Activated CD4-positive, alpha-beta T cell treated with anti-CD3 and anti-CD28 coated beads, Interleukin-2, Interleukin-6, amounts not matched to agents 100 ng/mL and 50 ng/mL, durations not matched to agents 16 hours and 8 hours (primary cell): ENCODE measurements at places on chromosomes 2 and 18.

- no peak for DNase-seq
Observed at GRCh38 chr18:79912994-79913831, 38.2 kb downstream of the SLC66A2 start.

DNA sequence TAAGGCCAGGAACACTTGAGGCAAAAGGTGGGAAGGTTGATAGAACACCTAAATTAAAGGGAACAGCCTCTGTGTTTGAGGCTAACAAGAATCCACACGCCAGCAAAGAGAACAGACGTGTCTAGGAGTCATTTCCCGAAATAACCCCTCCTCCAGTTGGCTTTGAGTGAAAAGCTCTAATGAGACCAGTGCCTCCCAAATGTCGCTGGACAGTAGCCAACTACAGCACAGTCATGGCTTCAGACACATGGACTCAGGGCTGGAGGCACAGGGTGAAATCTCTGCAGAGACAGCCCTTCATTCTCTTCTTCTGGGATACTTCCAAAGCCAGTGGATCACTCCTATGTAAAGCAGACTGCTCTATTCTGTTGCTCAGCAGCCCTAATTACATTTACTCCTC, 49.6 kb downstream of the SOWAHC start:
- DNase-seq = no peak

DNA sequence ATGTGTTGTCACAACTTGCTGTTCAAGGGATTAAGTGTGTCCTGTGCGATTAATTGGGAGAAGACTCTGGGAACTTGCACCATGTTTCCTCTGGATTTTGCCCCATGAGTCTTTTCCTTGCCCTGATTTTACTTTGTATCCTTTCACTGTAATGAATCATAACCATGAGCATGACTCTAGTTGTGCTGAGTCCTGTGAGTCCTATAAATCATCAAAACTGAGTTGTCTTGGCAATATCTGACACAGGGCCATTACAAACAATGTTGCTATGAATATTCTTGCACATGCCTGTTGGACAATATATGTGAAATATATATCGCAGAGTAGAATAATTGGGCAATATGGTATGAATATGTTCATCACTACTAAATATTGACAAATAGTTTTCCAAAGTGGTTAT, 56.5 kb upstream of the COL5A2 start:
- no peak for DNase-seq

DNA sequence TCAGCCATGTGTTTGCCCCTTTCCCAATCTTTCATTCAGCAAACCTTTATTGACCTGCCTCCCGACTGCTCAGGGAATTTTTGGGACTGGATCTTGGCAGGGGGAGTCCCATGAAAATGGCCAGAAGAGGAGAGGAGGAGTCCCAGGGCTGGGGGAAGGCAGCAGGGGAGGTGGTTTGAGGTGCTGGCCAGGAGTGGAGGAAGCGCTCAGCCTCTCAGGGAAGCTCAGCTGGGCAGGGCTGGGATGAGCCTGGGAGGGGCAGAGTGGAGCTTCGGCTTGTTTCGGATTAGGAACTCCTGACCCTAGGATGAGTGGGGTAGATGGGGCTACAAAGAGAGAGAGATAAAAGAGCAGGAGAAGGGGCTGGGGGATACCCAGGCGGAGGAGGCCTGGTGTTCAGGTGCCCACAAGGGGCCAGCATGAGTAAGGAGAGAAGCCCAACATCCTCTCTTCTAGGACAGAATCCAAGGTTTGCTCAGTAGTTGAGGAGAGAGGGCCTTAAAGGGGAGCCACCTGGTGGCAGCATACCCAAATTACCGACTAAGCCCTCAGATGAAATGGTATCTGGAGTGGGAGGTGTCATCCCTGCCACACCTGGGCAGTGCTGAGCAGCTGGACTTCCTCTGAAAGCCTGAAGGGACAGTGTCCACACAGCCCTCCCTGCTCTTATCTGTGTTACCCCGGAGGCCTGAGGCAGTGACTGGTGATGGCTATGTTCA, 91.1 kb downstream of the INHBB start:
- peak; percentile 20 for DNase-seq

DNA sequence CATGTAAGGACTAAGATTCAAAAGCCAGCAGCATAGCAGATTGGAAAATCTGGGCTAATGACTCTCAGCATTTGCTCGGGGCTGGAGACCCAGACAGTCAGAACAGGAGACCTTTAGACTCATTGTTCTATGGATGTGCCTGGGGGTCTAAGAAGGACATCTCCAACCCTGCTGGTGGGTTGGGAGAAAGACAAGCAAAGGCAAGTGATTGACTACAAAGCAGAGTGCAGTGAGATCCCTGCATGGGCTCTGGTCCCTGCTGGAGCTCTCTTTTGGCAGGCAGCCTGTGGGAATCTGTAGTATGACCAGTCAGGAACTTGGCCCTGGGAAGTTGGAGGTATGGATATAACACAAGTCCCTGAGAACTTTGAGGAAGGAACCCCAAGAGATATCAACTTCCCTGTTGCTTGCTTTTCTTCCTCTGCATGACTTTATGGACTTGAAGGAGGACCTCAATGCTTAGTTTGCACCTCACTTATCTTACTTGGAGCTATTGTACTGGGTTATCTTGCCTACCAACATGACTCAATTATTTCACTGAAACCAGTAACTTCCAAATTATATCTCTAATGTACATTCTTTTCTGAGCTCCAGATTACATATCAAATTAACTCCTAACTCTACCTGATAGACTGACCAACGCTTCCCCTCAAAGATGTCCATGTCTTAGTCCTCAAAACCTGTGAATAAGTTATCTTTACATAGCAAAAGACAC, 236.0 kb downstream of the CYRIA start:
- DNase-seq = no peak

GRCh38 chr2:60868589-60869273, 12.6 kb upstream of the REL start:
- no peak for DNase-seq

DNA sequence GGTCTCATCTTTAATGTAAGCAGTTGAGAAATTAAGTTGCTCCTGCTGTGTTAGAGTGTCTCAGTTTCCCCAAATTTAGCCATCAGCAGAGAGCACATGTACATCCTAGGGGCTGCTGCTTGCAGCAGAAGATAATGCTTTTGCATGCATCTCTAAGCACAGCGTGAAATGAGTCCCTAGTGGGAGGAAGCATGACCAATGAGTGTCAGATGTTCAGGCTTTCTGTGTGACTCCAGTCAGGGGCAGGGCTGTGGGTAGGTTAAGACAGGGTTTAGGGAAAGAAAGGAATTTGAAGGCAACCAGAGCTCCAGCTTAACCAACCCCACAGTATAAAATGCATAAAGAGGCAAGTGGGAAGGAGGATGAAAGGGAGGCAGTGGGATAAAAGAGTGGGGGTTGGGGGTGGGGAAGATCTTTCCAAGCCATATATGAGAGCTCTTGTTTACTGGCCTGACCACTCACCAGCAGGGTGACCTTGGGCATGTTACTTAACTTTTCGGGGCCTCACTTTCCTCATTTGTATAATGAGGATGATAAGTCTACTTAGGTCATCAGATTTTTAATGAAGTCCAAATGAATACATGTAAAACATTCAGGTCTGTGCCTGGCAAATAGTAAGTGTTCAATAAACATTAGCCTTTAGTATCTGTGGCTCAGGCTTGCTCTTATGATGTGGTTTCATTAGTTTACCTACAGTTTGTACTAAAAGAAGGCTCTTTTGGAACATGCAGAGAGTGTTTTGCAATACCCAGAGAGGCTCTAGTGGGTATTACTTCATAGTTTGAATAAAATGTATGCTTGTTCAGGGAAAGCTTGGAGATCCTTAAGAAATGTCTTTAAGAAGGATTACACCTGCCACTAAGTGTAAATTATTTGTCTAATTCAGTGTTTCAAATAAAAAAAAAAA, 42.7 kb upstream of the PELI1 start:
- no peak for DNase-seq

GRCh38 chr2:172106108-172106961, 3.6 kb upstream of the DLX2 start:
- no peak for DNase-seq

- no peak for DNase-seq
Observed at GRCh38 chr2:2640371-2640770, 309.3 kb upstream of the MYT1L start.

- DNase-seq = no peak
Observed at GRCh38 chr2:151264157-151264825, 2.6 kb upstream of the RBM43 start.

- DNase-seq = no peak
Observed at GRCh38 chr18:41966943-41967342, 11.9 kb downstream of the PIK3C3 start.

- no peak for DNase-seq
Observed at GRCh38 chr18:79749251-79750191, 48.2 kb upstream of the KCNG2 start.

GRCh38 chr2:46796843-46797625, 118.6 kb downstream of the MCFD2 start:
- DNase-seq = no peak

DNA sequence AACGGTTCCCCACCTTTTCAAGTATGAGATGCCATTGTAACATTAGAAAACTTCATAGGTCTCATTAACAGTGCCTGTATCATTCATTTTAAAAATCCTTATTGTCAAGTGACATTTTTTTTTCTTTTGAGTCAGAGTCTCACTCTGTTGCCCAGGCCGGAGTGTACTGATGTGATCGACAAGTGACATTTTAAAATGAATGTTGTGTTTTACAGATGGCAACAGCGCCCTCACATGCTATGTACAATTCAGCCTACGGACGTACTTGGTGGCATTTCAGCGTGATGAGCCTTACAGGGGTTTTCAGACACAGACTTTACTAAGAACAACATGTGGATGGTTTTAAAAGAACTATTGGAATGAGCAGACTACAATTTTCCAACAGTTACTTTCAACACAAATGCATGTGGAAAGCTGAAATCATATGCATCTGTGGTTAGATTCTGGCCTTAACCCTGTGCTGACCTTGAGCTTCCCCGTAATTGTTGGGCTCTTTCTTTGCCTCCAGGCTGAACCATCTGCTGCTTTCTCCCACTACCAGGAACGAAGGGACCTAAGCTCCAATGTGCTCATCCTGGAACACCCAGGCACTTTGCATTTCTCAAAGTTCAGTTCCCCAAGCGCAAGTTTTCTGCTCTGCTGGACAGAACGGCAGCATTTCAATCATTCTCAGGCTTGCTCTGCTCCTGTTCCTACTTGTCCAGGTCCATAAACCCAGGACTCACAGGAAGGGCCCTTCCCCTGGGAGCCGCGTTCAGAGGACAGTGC, 119.9 kb upstream of the NDUFV2 start:
- DNase-seq = no peak
